ENCODE measurements at places on chromosomes 16 and 17. TPM values are rescaled to one million over a fixed set of nuclear protein-coding genes. Genes with fewer than 3 reads are reported as not detected.

- DNase-seq: no peak
Measured at GRCh38 chr17:16477255-16477654, 14.7 kb downstream of the LRRC75A start.

NR1D1 gene
- total RNA-seq: 5.8 TPM

CCL8 gene
- total RNA-seq: not detected

ABI3 gene
- 58.4 TPM for total RNA-seq

CPHXL2 gene
- not detected for total RNA-seq

C17orf100 gene
- total RNA-seq: 2.5 TPM

GRCh38 chr16:77963185-77964044 is 58.9 kb upstream of the CLEC3A start:
- DNase-seq: no peak

DNA sequence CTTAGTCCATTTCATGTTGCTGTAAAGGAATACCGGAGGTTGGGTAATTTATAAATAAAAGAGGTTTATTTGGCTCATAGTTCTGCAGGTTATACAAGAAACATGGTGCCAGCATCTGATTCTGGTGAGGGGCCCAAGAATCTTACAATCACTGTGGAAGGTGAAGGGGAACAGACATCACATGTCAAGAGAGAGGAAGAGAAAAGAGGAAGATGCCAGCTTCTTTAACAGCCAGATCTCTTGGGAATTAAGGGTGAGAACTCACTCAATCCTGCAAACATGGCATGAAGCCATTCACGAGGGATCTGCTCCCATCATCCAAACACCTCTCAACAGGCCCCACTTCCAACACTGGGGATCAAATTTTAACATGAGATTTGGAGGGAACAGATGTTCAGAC is 49.5 kb downstream of the BMERB1 start:
- DNase-seq: no peak

DNA sequence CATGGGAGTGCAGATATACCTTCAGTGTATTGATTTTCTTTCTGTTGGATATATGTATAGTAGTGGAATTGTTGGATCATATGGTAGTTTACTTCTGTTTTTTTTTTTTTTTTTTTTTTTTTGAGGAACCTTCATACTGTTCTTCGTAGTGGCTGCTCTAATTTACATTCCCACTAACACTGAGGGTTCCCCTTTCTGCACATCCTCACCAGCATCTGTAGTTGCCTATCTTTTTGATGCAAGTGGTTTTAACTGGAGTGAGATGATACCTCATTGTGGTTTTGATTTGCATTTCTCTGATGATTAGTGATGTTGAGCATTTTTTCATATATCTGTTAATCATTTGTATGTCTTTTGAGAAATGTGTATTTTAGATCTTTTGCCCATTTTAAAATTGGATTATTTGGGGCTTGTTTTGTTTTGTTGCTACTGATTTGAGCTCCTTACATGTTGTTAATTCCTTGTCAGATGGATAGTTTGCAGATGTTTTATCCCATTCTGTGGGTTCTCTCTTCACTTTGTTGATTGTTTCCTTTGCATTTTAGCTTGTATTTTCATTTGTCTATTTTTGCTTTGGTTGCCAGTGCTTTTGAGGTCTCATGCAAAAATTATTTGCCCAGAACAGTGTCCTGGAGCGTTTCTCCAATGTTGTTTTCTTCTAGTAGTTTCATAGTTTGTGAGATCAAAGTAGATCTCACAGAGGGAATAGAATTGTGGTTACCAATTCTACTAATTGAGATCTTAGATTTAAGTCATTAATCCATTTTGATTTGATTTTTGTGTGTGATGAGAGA is 25.0 kb upstream of the BCAS3 start:
- DNase-seq: no peak

- no peak for DNase-seq
Measured at GRCh38 chr17:77211681-77212080, 70.9 kb downstream of the SEC14L1 start.

DNA sequence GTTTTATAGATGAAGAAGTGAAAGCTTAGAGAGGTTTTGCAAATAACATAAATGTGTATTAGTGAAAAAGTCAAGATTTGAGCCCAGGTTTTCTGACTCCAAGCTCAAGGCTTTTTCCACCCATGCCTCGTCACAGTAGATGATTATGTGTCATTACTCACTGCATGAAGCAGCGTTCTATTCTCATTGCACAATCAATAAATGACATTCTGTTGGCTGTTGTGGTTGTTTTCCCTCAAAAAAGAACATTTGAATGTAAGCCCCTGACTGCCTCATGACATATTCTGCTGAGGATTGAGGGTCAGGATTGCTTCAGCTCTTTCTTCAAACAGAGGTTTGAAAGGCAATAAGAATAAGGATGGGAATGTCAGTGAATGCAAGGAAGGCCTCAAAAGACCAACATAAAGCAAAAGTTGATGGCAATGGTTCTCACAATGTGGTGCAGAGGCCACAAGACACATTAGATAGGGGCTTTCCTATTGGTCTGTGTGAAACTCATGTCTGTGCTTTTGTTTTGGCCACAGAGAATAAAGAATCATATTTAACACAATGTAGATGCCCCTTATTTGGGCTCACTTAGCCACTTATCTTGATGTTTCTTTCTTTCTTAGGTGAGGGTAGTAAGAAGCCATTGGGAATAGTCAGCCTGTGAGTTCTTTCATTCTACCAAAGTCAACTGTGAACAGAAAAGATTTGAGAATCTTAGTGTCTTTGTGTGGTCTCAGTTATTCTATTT is 5.4 kb upstream of the MMD start:
- DNase-seq: no peak

GRCh38 chr16:19225651-19226050 is 57.6 kb downstream of the SYT17 start:
- DNase-seq: no peak

DNA sequence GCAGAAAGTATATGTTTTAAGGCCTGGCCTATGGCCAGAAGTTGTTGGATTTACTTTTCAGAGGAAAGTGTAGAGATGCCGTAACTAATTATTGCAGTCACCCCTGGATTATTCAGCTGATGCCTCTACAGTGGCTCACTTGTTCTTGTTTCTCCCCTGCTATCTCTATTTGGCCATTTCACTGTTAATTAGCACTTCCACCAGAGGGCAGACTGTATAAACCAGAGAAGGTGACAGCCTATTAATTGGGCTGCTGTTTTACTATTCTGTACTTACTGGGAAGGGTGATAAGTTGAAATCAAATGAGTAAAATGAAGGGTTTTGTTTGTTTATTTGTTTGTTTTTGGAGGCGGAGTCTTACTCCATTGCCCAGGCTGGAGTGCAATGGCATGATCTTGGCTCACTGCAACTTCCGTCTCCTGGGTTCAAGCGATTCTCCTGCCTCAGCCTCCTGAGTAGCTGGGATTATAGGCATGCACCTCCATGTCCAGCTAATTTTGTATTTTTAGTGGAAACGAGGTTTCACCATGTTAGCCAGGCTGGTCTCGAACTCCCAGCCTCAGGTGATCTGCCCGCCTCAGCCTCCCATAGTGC is 66.0 kb downstream of the CDK12 start:
- DNase-seq: peak; percentile 30

GRCh38 chr17:2691965-2692780 is 19.4 kb downstream of the CLUH start:
- no peak for DNase-seq

- peak; percentile 44 for DNase-seq
Measured at GRCh38 chr16:30609002-30609925, 925 bp downstream of the ZNF689 start.

TPPP3 gene
- total RNA-seq: not detected

CLEC18A gene
- 1.0 TPM for total RNA-seq

PIRT gene
- total RNA-seq: not detected

DNA sequence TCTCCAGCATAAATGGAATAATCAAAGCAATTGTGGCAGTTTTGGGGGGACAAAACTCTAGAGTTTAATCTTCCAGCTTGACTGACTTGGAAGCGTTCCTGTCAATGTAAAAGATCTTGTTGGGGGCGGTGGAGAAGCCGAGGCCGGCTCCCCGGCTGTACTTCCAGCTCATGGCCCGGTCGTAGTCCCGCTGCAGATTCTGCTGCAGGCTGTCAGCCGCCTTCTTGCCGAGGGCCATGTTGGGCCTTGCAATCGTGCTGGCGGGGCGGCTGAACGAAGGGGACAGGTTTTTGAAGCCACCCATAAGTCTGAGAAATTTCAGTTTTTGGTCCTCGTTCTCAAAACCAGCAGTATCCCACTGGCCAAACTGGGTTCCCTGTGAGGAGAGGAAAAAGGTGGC is 11.2 kb downstream of the KNOP1 start:
- no peak for DNase-seq

GRCh38 chr16:15951852-15952251 is 2.4 kb downstream of the ABCC1 start:
- no peak for DNase-seq

DNA sequence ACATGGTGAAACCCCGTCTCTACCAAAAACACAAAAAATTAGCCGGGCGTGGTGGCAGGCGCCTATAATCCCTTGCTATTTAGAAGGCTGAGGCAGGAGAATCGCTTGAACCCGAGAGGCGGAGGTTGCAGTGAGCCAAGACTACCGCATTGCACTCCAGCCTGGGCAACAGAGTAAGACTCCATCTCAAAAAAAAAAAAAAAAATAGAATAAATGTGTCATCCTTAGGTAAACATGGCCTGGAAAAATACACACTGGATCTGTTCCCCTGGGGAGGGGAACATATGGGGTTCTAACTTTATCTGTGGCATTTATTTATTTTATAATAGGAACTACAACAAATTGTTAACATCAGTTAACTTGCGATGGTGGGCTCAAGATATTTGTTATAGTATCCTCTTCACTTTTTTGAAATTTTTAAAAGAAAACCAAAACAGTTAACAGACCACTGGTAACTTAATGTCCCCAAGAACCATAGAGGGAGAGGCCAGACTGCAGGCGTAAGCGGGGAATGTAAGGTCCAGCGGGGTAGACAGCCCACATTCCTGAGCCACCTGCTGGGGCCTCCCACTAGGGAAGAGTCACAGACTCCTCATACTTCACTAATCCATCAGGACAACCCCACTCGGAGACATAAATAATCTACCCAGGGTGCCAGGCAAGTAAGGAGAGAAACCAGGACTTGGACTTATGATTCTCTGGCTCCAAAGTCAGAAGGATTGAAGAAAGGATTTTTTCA is 12.5 kb upstream of the TXNDC11 start:
- DNase-seq: no peak

DNA sequence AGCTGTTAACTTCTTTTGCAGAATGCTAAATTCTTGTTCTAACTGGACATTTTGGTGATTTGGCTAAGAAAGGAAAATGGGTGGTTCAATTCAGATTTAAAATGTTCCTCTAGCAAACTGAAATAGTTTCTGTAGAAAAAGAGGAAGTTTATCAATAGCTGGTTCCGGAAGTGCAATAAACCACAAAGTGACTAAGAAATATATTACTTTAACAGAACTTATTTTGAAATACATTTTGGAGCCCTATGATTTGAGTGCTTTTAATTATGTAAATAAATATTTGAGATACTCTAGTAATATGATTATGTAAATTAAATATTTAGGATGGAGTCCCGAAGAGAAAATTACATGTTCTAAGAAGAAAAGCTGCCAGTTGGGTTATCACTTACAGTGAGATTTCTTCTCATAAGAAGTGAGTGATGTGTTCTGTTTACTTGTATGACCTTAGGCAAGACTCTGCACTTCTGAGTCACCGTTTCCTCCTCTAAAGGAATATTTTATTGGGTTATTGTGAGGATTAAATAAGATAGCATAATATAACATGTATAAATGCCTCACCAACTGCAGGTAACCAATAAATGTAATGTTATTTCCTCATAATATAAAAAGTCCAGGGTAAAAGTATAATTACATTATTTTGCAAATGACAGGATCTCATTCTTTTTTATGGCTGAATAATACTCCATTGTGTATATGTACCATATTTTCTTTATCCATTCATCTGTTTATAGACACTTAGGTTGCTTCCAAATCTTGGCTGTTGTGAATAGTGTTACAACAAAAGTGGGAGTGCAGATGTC is at the start of gene EVI2B:
TSS of gene EVI2B (minus strand) at position 73 of the 800 bp plus-strand sequence. CDS start 8,445 bp downstream, outside the sequence.
- DNase-seq: peak; percentile 39

DNA sequence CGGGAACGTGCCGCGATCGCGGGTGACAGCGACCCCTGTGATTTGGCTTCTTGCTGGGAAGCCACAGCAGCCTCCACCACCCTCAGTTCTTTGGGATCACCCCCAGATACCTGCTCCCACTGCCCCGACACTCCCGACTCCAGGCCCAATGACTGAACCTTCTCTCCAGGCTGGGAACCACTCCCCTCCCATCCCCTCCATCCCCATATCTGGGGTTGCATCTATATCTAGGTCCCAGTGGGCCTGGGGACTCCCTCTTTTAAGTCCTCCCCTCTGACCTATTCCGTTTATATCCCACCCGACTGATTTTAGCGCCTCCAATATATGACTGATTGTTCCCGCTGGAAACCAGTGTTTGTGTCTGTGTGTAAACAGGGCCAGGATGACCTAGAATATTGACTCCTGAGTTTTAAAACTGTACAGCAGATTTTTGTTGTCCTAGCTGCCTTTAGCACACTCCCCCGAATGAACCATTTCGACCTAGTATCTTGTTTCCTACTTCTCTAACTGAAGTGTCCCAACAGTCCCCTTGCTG is 667 bp downstream of the PSMD3 start:
- no peak for DNase-seq

RAMP2 gene
- total RNA-seq: not detected

DNA sequence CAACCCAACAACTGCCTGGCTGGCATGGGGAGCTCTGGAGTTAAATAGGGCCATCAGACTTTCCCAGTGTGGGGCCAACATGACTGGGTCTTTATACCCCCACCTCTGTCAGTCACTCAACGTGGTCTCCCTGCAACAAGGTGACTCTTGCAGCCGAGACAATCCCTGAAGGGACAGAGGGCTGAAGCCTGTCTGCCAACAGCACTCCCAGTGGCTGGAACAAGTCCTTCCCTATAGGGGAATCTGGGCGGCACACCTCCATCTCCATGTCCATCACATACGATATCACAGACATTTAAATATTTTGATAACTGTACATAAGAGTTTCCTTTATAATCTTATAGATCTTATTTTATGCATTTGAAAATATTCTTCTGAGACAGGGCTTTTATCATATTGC is 4.8 kb upstream of the MAPT start:
- no peak for DNase-seq

- DNase-seq: no peak
Measured at GRCh38 chr16:77332792-77333191, 102.0 kb downstream of the ADAMTS18 start.

DNA sequence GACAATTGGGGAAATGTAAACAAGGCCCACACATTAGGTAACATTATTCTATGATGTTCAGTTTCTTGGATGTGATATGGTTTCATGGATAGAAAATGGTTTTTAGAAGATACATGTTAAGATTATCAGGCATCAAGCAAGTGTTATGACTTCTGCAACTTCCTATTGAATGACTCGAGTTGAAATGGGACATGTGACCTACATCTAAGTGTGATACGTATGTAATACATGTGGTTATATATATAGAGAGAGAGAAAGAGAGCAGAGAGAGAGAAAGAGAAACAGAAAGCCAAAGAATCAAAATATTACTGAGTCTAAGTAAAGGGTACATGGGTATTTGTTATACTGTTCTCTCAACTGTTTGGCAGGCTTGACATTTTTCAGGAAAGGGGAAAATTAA is 1.7 kb downstream of the TMEM170A start:
- peak; percentile 24 for DNase-seq

All from activated CD4-positive, alpha-beta T cell treated with anti-CD3 and anti-CD28 coated beads, Interleukin-2, amount 10 ng/mL, durations not matched to agents 7 days and 5 days (primary cell).